ENCODE measurements at places on chromosomes 2 and 18. TPM values are rescaled to one million over a fixed set of nuclear protein-coding genes. Genes with fewer than 3 reads are reported as not detected.

Gene TXNDC2
- total RNA-seq = 0.21 TPM

Gene ACTG2
- total RNA-seq = 0.16 TPM

Gene BCL2
- total RNA-seq = 0.58 TPM

Gene ABCB11
- total RNA-seq = not detected

Gene DLGAP1
- total RNA-seq = not detected

Gene CASP10
- total RNA-seq = 2.5 TPM

Gene LRATD1
- 0.03 TPM for total RNA-seq

Gene ASB3
- total RNA-seq = 16.1 TPM

Gene COPS8
- total RNA-seq = 79.1 TPM

Gene TRABD2A
- total RNA-seq = 9.9 TPM

Gene KCNE4
- total RNA-seq = 0.93 TPM

Gene KIF3C
- total RNA-seq = 52.0 TPM

Gene GPR155
- 0.29 TPM for total RNA-seq

Gene CYRIA
- 0.26 TPM for total RNA-seq

Gene RAB17
- total RNA-seq = 0.12 TPM

Gene LYG2
- total RNA-seq = not detected

Gene AQP12A
- not detected for total RNA-seq

Gene GALR1
- not detected for total RNA-seq

Gene OTOS
- total RNA-seq = not detected

Gene NEU4
- 0.33 TPM for total RNA-seq

Gene CLEC4F
- not detected for total RNA-seq

Gene C2orf92
- 0.35 TPM for total RNA-seq

Gene IL18R1
- 0.87 TPM for total RNA-seq

Gene SP140L
- total RNA-seq = 3.3 TPM

Gene SERPINB2
- total RNA-seq = not detected

Gene CDCA7
- total RNA-seq = 44.7 TPM

Gene HOXD11
- 6.1 TPM for total RNA-seq

Gene FBXO41
- total RNA-seq = 5.0 TPM

Gene BCL11A
- 0.06 TPM for total RNA-seq

Gene TTN
- total RNA-seq = 0.03 TPM
